Activated CD4-positive, alpha-beta T cell treated with anti-CD3 and anti-CD28 coated beads, Interleukin-2, amount 50 U/mL, for 1 hour (primary cell): ENCODE measurements at places on chromosomes 16 and 17.
A peak's percentile ranks its signal among the peaks of the same experiment; 100 is the strongest.

- no peak for DNase-seq
These were observed 14.4 kb downstream of the KATNB1 start for GRCh38 chr16:57749856-57750452.

- peak; percentile 67 for DNase-seq
These were observed 27.8 kb upstream of the GHDC start for GRCh38 chr17:42221886-42222745.

DNA sequence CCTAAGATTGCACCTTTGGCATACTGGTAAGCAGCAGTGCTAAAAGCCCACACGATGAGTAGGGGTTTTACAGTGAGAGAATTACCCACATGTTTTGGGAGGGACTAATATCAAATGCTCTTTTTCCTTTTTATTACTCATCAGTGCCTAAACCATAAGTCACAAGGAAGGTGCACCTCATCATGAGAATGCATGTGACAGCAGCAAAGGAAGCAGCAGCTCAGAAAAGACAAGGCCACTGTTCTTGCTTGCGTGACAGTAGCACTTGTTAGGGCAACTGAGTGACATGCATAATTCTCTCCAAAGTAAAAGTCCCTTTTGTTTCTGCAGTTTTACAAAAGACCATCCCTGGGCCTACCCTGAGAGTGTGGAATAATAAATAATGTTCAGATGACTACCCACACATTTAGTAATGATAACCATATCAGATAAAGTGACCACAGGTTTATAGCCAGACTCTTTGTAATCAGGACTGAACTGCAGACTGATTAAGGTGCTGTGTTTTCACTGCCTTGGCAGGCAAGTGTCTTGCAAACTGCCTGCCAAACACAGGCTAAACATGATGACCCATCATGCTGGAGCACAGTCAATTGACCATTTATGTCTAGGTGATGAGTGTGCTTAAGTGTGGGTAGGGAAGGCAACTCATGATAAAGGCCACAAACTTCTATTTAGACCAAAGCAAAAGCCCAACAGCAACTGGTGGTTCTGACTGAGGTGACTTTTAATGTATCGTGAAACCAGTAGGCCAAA, 1751.4 kb downstream of the TP53TG3F start:
- no peak for DNase-seq

DNA sequence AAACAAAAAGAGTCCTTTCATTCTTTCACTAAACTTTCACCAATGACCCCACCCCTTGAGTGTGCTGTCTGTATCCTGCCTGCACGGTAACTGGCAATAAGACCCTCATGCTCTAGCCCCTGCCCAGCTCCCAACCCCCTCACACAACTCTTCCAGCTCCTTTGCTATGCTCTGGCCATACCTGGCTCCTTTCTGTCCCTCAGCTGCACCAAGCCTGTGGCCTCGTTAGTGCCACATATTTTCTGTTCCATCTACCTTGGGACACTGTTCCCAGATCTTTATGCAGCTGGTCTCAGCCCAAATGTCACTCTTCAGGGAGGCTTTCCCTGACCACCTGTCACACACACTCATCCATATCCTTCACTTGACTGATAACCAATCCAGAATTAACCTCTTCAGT, 47.3 kb downstream of the C16orf82 start:
- DNase-seq = no peak

DNA sequence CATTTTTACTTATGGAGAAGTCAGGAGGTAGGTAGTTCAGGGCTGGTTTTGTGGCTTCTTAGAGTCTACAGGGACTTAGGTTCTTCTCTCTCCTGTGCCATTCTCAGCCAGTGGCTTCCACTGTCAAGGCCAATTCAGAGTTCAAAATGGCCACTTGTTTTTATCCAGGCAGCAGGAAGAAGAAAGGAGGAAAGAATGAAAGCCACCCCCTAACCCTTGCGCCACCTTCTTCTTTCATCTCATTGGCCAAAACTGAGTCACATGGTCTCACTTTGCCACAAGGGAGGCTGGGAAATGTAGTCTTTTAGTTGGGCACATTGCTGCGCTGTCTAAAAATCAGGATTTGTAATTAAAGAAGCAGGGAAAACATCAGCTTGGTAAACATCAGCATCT, 60.8 kb upstream of the MED9 start:
- no peak for DNase-seq

GRCh38 chr16:72066747-72067146, 3.7 kb downstream of the HPR start:
- no peak for DNase-seq

- no peak for DNase-seq
These were observed 253.3 kb upstream of the SALL1 start for GRCh38 chr16:51404386-51404785.

- DNase-seq = no peak
These were observed 29.0 kb upstream of the LGALS9 start for GRCh38 chr17:27601975-27602302.

GRCh38 chr17:79043931-79044320, 20.0 kb downstream of the C1QTNF1 start:
- DNase-seq = no peak

GRCh38 chr16:72201387-72201786, 29.4 kb upstream of the PMFBP1 start:
- DNase-seq = no peak

DNA sequence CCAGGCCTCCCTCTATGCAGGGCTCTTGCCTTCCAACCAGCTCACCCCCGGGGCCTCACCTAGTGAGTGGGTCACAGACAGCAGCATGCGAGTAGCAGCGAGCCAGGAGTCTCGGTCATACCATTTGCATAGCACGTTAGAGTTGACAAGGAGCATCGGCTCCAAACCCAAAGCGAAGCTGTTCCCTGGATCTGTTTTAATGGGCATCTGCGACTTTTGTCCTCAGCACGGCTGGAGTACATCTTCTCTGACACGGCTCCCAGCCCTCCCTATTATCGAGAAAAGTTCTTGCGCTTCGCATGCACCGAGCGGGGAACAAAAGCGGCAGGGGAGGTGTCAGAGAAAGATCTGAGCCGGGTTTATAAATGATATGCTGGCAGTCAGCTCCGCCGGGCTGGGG, 253.3 kb downstream of the MAF start:
- no peak for DNase-seq

GRCh38 chr17:30586818-30587595, 109.8 kb downstream of the GOSR1 start:
- DNase-seq = no peak

DNA sequence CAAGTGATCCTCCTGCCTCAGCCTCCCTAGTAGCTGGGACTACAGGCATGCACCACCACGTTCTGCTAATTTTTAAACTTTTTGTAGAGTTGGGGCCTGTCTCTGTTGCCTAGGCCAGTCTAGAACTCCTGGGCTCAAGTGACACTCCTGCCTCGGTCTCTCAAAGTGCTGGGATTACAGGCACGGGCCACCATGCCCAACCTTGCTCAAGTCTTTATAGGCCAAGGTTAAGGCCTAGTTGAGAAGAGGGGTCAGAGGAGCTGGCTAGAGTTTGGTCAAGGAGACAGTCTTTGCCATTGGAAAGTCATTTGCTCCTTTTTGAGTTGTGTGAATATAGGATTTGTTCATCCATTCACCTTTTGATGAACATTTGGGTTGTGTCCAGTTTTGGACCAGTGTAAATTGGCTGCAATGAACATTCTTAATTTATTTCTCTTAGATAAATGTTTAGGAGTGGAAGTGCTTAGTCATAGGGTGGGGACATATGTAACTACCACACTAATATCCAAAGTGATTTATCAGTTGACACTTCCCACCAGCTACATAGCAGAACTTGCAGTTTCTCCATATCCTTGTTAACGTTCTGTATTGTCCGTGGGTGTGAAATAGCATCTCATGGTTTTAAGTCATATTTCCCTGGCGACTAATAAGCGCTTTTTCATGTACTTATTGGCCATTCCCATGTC, 30.7 kb upstream of the ARHGAP17 start:
- no peak for DNase-seq

- DNase-seq = no peak
These were observed 4.9 kb upstream of the CCDC154 start for GRCh38 chr16:1449201-1449788.

DNA sequence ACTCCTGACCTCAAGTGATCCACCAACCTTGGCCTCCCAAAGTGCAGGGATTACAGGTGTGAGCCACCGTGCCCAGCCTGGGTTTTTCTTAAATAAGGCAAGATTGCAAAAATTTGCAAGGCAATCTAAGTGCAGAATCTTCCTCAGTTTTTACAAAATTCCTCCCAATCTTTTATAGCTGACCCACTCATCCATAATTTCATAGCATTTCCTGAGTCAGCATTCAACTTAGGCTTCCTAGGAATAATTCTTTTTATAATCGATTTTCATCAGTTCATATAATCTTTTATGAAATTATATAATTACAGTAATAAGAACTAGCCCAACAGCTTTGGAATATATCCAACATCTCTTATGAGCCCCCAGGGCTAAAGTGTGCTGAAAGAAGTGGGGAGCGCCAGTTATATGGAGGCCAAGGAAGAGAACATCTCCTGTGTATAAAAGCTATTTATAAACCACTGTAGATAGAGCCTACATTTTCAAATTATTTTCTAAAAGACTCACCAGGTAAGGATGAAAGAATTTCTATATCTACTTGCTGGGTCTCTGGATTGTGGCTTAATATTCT, 14.8 kb downstream of the COIL start:
- no peak for DNase-seq

DNA sequence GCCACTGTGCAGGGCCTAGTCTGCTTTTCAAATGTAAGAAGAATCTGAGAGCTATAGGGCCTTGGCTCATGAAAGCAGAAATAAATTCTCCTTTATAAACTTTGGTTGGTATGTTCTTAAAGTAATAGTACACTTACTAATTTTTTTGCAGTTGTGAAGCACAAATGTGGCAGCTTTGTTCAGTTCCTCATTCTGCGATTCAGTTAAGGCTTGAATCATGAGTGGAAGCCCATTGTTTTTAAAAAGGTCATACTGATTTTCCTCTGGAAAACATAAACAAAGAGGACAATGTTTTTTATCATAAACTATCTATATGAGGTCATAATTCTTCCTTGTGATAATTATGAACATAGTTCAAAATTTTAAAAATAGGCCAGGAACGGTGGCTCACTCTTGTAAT, 23.6 kb upstream of the DYNC1LI2 start:
- no peak for DNase-seq
